Renal cortical epithelial cell (primary cell): ENCODE measurements at places on chromosomes 6 and 20. TPM values are rescaled to one million over a fixed set of nuclear protein-coding genes. Genes with fewer than 3 reads are reported as not detected.

HSPA12B gene
- 0.17 TPM in 1 of 2 replicates, not detected in the other for total RNA-seq

FAM229B gene
- 15.5 and 24.1 TPM in 2 replicates for total RNA-seq

COL9A3 gene
- 0.05 and 0.35 TPM in 2 replicates for total RNA-seq

ZNF292 gene
- 40.6 and 56.3 TPM in 2 replicates for total RNA-seq

BTN1A1 gene
- total RNA-seq: not detected in 2 replicates

SCGN gene
- 0.20 TPM in 1 of 2 replicates, not detected in the other for total RNA-seq

PTK6 gene
- total RNA-seq: 0.05 and 0.17 TPM in 2 replicates

GSTA3 gene
- not detected in 2 replicates for total RNA-seq

CDH4 gene
- 6.4 TPM in 2 replicates for total RNA-seq

GLP1R gene
- not detected in 2 replicates for total RNA-seq

DNA sequence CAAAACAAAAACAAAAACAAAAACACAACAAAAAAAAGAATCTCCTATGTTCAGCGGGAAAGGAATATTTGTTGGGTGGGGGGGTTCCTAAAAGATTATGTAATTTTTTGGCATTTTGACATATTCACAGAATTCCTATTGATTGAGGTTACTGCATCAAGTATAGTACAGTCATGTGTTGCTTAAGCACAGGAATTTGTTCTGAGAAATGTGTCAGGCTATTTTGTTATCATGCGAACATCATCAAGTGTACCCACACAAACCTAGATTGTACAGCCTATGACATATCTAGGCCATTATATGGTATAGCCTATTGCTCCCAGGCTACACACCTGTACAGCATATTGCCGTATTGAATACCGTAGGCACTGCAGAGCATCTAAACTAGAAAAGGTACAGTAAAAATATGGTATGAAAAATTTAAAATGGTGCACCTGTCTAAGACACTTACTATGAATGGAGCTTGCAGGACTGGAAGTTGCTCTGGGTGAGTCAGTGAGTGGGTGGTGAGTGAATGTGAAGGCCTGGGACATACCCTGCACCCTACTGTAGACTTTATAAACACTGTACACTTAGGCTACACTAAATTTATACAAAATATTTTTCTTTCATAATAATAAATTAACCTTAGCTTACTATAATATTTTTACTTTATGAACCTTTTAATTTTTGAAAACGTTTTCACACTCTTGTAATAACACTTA lies 110.6 kb downstream of the CDKAL1 start:
- DNase-seq: peak; percentile 48

GRCh38 chr6:84568971-84569370 lies 195.4 kb downstream of the TBX18 start:
- peak; percentile 54 for DNase-seq

DNA sequence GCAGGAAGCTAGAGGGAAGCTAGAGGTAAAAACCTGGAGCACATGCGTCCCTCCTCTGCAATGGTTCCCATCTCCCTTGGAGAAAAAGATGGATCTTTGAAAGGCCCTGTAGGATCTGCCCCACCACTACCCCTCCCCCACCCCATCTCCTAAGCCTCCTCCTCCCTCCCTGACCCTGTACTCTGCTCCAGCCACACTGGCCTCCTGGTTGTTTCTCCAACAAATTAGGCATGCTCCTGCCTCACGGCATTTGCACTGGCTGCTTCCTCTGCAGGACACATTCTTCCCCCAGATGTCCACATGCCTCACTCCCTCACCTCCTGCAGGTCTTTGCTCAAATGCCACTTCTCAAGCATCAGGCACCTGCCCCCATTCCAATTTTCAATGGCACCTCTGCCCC lies 45.5 kb downstream of the UBE2V1 start:
- DNase-seq: no peak

- DNase-seq: no peak
These were observed 13.0 kb downstream of the PIM1 start for GRCh38 chr6:37182736-37183590.

DNA sequence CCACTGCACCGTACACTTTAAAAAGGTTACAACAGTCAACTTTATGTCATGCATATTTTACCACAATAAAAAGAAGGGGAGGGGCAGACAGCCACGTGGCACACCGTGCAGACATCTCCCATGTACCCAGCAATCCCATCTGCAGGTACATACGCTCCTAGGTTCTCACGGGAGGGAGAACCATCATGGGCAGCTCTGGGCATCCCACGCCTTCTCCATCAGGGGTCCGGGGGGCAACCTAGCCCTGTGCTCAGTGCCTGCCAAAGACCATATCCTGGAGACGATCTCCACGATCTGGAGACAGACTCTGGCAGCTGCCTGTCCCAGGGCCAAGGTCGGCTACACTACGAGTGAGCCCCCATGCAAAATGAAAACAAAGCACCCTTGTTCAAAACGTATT lies 2.5 kb upstream of the BNIP5 start:
- no peak for DNase-seq

- DNase-seq: no peak
These were observed at the start of gene CYP24A1 for GRCh38 chr20:54173653-54174456. Gene CYP24A1, minus strand, starts transcription at chr20:54173986. Its CDS starts 407 bp downstream, at chr20:54173579.

DNA sequence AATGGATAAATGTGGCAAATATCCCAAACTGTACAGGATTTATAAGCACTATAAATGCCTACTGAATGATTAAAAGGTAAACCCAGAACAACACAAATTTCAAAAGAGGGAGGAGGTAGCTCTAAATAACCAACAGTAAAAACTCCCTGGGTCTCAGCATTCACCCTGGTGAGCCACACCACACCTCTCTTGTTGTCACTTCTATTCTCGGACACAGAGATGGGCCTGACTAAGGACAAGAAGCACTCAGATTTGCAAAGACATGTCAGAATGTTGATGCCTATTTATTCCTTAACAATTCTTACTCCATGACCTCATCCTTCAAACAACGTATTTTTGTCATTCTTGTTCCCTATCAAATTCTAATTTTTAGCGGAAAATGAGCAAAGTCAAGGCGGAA lies 14.7 kb downstream of the TNFRSF21 start:
- no peak for DNase-seq

DNA sequence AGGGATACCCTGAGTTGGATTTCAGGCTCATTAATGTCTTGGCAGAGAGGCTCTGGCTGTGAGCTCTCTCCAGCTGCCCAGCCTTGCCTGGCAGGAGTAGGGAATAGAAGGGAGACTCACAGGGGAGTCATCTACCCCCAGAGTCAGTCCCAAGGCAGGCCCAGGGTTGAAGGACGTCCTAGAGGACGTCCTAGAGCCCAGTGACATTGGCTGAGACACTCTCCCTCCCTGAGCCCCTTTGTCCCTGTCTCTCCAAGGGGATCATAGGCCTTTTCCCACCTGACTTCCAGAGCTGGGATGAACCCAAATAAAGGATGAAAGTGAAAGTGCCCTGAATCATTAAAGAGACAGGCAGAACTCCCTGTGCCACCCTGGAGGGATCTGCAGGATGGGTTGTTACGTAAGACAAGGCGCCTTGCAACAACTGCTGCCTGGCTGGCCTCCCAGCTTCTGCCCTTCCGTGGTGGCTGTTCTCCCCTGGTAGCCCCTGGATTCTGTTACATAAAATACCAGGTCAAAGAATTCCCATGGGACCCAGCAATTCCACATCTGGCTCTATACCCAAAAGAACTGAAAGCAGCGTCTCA lies 53.6 kb upstream of the SIRPA start:
- peak; percentile 19 for DNase-seq

DNA sequence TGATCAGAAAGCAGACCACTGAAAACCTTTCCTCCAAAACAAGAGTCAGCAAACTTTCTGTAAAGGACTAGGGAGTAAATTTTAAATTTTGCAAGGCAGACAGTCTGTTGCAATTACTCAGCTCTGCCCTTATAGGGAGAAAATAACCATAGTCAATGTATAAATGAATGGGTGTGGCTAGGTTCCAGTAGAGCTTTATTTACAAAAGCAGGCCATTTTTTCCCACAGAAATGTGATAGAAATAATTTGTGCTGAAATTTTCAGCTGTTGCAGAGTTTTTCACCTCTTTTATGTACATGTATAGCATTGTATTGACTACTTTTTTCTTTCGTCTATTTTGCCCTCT lies 7.7 kb downstream of the AMD1 start:
- DNase-seq: no peak

DNA sequence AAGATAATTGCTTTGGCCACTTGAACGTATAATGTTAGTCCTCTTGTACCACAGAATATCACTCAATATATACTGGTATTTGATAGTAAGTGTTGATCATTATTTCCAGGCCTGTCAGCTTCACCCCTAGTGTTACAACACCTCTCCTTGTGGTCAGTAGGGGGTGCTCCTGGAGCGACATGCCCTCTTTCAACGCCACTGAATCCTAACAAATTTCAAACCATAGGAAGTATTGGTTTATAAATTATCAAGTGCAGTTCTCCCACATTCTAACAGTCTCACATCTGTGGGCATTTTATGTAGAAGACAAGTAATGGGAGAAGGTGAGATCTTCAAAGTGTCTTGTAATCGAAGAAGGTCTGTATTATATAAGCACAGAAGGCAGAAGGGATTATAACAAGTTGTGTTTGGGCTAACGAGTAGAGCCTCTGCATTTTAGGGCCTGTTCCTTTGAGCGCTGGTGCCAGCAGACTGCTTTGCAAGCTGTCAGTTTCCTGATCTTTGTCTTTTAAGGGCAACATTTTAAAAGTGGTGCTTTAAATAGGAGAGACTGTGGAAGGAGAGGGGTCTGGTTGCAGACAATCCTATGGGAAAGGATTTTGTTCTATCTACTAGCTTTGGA lies 57.1 kb upstream of the CEP162 start:
- peak; percentile 4 for DNase-seq

DNA sequence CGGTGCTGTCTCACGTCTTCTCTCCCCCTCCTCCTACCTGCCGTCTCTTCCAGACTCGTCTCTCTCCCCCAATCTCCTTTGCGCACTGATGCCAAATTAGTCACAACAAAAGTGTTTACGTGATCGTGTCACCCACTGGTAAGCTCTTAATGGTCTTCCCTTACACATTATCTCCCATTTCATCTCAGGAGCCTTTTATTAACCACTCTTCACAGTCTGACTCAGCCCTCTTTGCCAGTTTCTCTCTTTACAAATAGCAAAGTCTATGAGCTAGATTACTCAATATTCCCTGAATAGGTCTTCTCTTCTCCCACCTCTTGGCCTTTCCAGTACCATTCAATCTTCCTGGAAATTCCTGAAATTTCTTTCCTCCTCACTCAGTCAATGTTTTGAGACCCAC lies 247.0 kb downstream of the ESR1 start:
- DNase-seq: peak; percentile 76

DNA sequence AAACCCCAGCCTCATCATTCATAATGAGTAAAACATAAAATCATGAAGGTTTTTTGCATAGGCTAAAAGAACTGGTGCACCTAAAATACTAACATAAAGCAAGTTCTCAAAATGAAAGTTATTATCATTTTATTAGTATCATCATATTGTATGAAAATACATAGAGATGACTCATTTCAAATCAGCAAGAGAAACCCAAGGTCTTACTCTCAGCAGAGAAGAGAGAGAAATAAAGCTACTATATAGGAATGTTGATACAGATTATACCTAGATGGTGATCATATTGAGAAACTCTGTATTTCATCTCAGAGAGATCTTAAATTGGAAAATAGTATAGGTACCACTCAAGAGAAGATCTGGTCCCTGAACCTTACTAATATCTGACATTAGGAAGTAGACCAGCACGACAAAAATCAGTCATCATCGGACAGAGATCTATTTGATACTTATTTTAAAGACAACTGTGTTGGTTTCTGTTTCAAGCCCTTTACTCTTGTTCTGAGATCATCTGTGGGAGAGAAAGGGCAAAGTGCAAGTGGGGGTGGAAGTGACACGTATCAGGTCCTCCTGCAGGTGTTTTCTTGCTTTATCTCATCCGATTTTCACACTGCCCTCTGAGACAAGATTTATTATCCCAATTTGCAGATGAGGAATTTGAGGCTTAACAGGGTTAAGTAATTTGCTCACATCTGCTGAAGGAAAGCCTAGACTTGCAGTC lies 532.3 kb downstream of the MAFB start:
- DNase-seq: no peak

GRCh38 chr20:327186-328026 lies 2.1 kb downstream of the SOX12 start:
- peak; percentile 79 for DNase-seq

- DNase-seq: no peak
These were observed 60.3 kb downstream of the RNF217 start for GRCh38 chr6:125022391-125022989.

DNA sequence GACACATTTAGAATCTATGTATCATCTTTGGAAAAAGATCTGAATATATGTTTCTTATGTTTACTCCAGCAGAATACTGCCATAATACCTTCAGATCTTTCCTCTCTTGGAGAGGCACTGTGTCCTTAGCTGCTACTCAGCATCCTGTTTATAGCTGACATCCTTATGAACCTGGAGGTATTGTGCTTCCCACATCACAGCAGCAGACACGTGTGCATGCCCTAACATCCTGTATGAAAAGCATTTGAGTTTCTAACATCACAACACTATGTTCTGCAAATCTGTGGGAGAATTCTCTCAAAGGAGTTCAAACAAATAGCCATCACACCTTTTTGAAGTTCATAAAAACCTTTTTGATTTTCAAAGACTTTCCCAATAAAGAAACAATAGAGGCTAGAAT lies 216.0 kb downstream of the GJA1 start:
- DNase-seq: no peak

DNA sequence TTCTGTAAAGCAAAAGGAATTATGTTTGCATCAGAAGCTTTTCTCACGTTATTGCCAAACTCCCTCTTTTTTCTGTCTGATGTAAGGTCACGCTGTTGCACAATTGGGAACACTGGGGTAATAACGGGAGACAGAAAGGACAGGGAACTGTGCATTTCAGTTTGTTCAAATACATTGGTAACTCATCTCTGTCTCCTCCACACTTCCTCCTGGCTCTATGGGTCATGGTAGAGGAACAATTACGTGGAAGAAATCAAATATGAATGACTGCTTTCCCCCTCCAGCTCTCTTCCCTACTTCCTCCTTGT lies 132.2 kb upstream of the TNFAIP3 start:
- no peak for DNase-seq
